ENCODE measurements at places on chromosomes 12 and 14.
A peak's percentile ranks its signal among the peaks of the same experiment; 100 is the strongest.

DNA sequence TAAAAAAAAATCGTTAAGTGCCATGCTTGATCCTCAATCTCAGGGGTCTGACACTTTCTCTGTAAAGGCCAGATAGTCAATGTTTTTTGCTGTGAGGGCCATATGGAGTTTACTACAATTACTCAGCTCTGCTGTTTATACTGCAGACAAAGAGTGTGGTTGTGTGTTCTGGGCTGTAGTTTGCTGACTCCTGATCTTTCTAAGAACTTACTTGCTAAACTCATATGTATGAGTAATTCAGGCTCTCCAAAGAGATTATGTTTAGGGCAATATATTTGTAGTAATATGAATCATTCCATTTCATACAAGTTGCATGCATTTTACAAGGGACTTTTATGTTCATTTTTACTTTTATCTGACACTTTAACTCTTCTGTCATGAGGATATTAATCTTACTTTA, 188.2 kb downstream of the TMTC2 start:
- DNase-seq = no peak

- DNase-seq = no peak
Measured at GRCh38 chr12:6096527-6096926, 27.9 kb downstream of the VWF start.

GRCh38 chr14:25140411-25140810, 90.5 kb upstream of the STXBP6 start:
- DNase-seq = no peak

GRCh38 chr14:79652513-79653307, 558.6 kb downstream of the DIO2 start:
- no peak for DNase-seq

GRCh38 chr14:35400648-35401421, 3.7 kb downstream of the NFKBIA start:
- DNase-seq = peak; percentile 52

DNA sequence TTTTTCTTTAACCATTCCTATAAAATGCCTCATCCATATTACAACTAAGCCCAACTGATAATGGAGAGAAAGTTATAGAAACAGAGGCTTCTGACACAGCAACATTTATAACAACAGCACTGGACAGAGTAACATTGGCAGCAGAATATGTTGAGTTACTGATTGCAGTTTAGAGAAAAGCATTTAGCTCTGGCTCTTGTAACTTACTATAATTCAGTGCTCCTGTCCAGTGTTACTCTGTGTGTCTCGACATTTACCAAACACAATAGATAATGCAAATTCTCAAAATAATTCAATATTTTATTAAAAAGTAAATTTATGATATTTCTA, 356.1 kb downstream of the CEP128 start:
- DNase-seq = no peak

DNA sequence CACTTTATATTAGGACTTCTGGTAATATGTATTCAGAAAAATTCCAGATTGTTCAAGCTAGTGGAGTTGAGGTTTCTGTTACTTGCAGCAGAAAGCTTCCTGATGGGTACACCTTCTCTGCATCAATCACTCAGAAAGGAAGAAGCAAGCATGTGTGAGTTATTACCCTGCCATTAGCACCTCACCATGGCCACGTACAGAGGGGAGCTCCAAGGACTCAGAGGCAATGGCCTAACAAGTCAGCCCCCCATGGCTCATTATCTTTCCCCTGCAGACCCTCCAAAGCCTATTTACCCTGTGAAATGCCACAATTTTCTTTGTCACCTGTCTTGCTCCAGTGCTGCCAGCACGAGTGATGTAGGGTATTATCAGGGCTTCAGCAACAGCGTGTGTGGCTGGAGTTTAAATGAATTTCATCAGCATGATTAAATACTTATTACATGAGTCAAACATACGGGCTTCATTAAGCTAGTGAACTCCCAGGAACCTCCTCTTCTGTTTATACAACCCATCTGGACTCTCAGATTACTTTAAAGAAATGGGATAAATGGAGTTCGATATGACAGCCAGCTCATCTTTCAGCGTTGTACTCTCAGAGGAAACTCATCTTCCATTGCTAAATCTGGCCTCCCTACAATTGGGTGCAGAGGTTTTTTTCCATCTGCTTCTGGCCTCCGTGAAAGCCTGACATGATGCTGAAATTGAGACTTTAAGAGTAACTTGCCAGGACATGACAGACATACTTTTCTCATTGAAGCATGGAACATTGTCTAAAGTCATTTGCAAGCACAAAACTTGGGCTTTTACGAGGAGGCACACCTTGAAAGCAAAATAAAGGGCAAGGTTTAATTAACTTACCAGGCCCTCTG, 135.9 kb downstream of the TMEM30B start:
- no peak for DNase-seq

DNA sequence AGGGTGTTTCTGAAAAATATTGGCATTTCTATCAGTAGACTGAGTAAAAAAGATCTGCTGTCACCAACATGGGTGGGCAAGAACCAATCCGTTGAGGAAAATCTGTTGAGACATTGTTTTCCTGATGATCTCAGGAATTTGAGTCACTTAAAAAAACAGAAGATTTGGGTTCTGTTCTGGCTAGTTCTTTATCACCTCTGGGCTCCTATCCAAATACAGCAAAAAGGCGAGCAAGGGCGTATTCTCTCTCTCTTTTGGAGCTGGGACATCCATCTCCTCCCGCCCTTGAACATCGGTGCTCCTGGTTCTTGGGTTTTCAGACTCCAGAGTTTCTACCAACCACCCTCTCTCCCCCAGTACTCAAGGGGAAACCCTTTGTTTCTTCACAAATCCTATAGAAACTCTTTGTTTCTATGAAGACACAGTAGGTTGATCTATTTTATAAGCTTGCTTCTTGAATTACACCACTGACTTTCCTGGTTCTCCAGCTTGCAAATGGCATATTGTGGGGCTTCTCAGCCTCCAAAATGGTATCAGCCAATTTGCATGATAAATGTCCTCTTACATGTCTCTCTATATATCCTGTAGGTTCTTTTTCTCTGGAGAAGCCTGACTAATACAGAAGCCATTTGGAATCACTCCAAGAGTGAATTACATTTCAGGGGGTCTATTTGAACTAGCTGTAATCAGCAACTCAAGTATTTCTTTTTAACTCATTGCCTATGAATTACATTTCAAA, 263.9 kb upstream of the TMTC1 start:
- no peak for DNase-seq

All from activated naive CD4-positive, alpha-beta T cell treated with anti-CD3 and anti-CD28 coated beads, Interleukin-2, amount 50 U/mL, for 72 hours (primary cell).